ENCODE measurements at places on chromosomes 2 and 18.

GRCh38 chr2:133426791-133427190, 141.5 kb downstream of the NCKAP5 start:
- no peak overlapping the region for H3K27ac ChIP-seq
- no peak overlapping the region for H3K4me3 ChIP-seq
- no peaks in the 10 kb centered on the region for H3K36me3 ChIP-seq
- no peaks in the 10 kb centered on the region for H3K27me3 ChIP-seq
- H3K4me1 ChIP-seq, result no peaks in the 10 kb centered on the region

- DNase-seq, result no peak
- no peak overlapping the region for H3K4me3 ChIP-seq
- H3K36me3 ChIP-seq, result no peaks in the 10 kb centered on the region
- no peaks in the 10 kb centered on the region for H3K27me3 ChIP-seq
- H3K27ac ChIP-seq, result no peak overlapping the region
Measured at GRCh38 chr2:146997945-146998344, 846.9 kb upstream of the ACVR2A start.

- no peaks in the 10 kb centered on the region for H3K4me1 ChIP-seq
- no peak overlapping the region for H3K27ac ChIP-seq
- H3K4me3 ChIP-seq, result no peak overlapping the region
Measured at GRCh38 chr2:180970016-180970415, 10.4 kb upstream of the UBE2E3 start.

DNA sequence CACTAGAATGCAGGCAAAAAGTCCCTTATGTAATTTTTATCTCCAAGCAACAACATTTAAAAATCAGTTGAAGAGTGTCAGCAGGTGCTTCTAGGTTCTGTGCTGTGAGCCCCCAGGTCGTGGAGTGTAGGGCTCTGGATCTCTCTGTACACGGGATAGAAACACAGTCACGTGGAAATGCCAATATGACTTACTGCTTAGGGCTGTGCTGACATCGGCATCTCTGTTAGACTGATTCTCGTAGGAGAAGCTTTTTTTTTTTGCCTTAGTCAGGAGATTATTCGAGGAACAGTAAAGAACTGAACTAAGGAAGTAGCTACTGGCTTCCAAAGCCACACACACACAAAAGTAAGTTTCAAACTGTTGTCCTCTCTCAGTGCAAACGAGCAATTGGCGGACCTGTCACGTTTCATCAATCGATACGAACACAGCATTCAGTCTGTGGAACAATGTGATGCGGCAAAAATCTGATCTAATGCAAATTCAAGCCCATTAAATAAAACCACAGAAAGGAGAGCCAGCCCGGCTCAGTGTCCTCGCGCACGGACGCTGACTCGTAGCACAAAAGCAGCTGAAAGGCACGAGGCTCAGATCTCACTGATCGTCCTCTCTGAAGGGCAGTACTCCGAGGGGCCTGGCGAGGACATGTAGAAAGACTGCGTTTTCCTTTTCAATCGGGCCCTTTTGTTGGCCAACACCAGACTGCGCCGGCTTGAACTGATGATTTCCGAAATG, 41.5 kb downstream of the PRELID3A start:
- H3K4me3 ChIP-seq, result no peak overlapping the region
- no peaks in the 10 kb centered on the region for H3K4me1 ChIP-seq
- DNase-seq, result no peak
- H3K27ac ChIP-seq, result no peak overlapping the region

- no peak for DNase-seq
- H3K36me3 ChIP-seq, result no peaks in the 10 kb centered on the region
- no peaks in the 10 kb centered on the region for H3K27me3 ChIP-seq
Measured at GRCh38 chr2:167842047-167842446, 405.3 kb downstream of the STK39 start.

- H3K27ac ChIP-seq, result no peak overlapping the region
- H3K4me3 ChIP-seq, result no peak overlapping the region
- H3K4me1 ChIP-seq, result no peaks in the 10 kb centered on the region
- H3K27me3 ChIP-seq, result no peaks in the 10 kb centered on the region
- no peaks in the 10 kb centered on the region for H3K36me3 ChIP-seq
Measured at GRCh38 chr2:50777954-50778353, 254.0 kb downstream of the NRXN1 start.

Data from B cell (primary cell).